Cortex of kidney (tissue), 1 donor: ENCODE measurements at places on chromosomes 2 and 18.

DNA sequence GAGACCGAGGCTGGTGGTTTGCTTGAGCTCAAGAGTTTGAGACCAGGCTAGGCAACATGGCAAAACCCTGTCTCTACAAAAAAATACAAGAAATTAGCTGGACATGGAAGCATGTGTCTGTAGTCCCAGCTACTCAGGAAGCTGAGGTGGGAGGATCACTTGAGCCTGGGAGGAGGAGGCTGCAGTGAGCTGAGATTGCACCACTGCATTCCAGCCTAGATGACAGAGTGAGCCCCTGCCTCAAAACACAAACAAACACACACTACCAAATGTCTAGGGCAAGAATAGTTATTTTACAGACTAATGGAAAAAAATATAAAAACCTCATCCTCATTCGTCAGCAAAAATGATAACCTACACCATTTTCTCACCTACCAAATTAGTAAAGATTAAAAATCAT is 15.3 kb downstream of the BUB1 start:
- DNase-seq: no peak

GRCh38 chr2:174568425-174568824 is 29.2 kb downstream of the WIPF1 start:
- no peak for DNase-seq

DNA sequence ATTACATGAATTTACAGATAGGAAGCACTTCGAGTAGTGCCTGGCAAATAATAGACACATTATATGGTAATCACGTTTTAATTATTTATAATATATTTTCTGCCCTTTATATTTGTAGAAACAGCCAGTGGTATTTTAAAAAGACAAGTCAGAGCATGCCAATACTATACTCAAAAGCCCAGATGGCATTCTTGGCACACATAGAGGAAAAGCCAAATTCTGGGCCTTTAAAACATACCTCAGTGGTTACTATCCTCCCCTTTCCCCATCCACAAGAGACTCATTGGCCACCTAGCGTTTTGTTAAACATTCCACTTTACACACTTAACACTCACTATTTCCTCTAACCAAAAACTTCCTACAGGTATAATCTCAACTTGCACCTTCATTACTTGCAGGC is 63.3 kb upstream of the ZNF804A start:
- DNase-seq: no peak

- DNase-seq: no peak
Observed at GRCh38 chr2:28750316-28751251, 1.0 kb upstream of the PPP1CB start.

DNA sequence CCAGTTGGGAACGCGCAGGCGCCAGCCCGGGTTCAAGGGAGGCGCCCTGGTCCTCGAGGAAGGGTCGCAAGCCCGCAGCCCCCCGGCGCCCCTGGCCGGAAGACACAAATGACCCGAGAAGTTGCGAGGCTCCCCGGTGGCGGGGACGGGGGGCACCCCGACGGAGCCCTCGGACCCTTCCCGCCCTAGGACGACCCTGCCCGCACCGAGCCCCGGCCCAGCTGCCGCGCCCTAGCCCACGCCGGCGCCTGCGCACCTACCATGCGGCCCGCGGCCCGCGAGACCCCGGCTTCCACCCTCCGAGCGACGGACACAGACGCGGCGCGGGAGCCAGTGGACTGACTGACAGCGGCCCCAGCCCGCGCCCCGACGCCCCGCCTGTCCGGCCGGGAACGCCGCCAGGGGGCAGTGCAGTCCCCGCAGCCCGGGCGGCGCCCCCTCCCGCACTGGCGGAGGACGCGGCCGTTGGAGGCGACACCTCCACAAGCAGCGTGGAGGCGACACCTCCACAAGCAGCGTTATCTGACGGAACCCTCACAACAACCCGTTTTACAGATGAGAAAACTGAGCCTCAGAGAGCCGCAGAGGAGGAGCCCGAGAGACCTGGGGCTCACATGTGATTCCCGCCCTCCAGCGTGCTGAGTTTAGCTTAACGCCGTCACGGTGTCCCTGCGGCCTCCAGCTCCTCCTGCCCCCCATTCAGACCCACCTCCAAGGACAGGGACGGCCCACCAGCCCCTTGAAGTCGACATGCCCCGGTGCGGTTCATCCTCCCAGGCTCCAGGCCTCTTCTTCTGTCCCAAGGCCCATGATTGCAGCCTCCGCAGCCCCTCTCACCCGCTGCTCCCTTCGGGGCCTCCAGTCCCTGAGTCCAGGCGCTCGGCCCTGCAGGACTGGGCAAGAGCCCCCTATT is at the start of gene NMUR1:
TSS of gene NMUR1 (minus strand) at position 347 of the 913 bp plus-strand sequence. CDS start at position 263, 84 bp downstream.
- no peak for DNase-seq

DNA sequence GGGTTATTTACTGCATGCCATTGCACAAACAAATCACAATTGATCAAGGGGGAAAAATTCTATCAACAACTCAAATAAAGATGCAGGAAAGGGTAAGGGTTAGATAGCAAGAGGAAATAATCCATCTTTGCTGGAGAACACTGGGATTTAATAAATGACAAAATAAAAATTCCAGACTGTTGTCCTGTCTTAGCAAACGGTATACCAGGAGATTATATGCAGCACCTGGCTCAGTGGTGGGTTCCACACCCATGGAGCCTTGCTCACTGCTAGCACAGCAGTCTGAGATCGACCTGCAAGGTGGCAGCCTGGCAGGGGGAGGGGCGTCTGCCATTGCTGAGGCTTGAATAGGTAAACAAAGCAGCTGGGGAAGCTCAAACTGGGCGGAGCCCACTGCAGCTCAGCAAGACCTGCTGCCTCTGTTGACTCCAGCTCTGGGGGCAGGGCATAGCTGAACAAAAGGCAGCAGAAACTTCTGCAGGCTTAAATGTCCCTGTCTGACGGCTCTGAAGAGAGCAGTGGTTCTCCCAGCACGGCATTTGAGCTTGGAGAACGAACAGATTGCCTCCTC is 296.5 kb upstream of the THSD7B start:
- no peak for DNase-seq

DNA sequence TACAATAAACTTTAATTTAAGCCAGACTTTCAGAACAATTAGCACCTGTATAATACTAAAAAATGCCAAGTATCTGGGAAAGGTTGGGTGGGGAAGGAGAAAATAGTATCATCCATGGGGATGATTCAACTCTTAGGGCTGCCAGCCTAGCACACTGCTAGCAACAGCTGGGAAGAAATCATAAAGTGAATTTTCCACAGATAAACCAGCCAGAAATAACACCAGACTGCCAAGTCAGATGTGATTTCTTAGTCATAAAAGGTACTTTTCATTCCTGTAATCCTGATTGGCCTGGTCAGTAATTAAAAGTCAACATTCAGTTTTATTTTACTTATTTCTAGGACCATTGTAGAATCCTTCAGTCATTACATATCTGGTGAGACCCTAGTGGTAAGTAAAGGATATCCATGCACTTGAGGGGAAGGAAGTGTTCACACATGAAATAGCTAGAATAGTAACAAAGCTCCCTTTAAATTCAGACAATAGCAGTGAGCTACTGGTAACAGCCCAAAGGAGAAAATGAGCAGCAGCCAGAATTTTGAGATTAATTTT is 59.4 kb downstream of the LIMS1 start:
- no peak for DNase-seq

DNA sequence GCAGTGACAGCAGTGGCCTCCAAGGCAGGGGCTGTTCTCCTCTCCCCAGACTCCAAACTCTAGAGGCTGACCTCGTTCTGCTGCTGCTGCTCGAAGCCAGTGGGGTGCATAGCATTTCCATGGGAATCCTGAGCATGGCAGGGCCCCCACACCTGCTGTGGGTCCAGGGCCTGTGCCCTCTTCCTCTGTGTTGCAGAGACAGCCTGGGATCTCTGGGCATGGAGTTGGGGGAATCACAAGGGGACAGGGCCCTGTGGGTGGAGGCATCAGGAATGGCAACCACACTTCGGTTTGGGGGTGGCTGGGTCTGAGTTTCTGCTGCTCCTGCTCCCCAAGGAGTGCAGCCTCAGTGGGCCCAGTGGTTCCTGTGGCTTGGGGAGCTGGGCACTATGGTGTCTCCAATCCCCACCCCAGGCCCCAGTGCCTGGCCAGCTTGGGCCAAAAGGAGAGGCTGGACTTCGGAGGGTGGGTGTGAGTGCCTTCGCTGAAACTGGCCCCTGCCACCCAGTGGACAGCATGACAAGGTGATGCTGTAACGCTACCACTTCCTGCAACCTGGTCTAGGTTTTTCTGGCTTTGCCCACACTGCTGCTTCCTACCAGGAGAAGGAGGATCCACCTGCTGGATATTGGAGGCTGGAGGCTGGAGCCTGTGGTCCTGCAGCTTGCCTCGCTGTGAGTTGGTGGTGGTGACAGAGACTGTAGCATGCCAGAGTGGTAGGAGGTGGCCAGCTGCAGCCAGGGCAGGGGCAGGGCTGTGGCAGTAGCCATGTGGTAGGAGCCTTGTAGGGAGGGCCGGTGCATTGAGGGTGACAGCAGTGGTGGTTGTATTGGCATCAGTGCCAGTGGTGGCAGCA is 56.6 kb downstream of the SOWAHC start:
- no peak for DNase-seq

GRCh38 chr18:71832946-71833617 is 711.1 kb downstream of the CBLN2 start:
- DNase-seq: no peak

DNA sequence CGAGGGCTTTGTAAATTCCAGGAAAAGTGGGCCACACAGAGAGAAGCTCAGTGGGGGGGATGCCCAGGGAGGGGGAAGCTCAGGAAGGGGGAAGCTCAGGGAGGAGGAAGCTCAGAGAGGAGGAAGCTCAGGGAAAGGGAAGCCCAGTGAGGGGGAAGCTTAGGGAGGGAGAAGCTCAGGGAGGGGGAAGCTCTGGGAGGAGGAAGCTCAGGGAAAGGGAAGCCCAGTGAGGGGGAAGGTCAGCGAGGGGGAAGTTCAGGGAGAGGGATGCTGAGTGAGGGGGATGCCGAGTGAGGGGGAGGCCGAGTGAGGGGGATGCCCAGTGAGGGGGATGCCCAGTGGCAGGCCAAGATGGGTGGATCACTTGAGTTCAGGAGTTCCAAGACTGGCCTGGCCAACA is 821 bp upstream of the CHRNG start:
- DNase-seq: no peak

GRCh38 chr2:162013514-162014475 is 60.2 kb downstream of the DPP4 start:
- no peak for DNase-seq

DNA sequence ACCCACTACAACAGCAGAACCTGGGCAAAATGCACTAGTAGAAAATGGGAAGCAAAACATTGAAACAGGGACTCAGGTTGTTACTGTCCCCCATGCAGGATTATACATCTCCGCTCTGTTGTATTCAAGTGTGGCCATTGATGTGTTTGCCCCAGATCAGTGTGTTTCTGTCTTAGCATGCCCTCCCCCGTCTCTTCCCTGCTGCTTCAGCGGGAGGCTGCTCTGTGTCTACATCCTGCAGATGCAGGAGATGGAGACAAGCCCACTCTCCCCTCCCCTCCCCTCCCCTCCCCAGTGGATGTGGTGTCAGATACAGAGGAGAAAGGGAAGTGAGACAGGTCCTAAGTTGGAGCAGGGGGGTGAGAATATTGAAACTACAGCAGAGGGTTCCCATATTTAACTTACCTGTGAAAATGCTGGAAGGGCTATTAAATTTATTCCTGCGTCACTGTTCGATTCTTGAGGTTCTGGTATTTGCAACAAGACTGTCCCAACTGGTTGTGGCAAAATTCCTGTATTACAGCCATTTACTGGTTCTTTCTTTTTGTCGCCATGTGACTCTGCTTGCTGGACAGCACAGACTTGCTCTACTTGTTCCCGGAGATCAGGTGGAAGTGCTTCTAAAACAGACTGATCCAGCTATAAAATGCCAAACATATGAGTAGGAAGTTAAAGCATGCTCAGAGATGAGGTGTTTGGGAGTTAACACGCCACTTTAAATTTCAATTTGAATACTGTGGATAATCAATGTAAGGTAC is 67.0 kb downstream of the EIF5B start:
- no peak for DNase-seq

GRCh38 chr2:121002597-121002996 is 266.9 kb downstream of the GLI2 start:
- DNase-seq: no peak

DNA sequence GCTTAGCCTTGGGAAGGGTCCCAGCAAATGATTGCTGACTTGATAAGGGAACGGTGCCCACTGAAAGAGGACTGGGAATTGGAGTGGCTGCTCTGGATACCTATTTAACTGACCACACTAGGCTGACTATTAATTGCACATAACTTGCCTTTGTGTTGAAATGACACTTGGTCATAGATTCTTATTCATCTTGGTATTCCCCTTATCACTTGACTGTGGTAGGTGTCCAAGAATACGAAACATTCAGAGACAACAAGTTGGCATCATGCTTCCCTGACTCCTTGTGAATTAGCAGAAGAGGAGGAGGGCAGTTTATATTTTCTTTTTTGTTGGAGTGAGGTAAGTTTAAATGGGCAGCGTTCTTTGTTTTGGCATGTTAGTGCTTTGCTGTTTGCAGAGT is 13.4 kb downstream of the FMNL2 start:
- DNase-seq: no peak

DNA sequence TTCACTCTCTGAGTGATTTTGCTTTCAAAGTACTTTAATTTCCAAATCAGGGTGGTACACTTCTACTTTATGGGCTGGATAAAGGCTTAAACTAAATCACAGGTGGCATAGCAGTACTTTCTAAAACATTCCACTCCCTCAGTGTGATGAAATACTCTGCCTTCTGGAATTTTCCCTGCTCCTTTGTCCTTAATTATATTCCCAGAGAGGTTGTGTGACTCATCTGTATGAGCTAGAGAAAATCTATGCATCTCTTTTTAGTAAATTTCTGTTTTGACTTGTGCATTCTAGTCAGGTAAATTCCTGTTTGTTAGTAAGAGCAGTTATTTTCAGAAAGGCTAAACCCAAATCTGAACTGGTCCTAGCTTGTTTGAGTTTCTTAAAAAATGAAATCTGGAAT is 29.0 kb upstream of the PLA2R1 start:
- DNase-seq: no peak

DNA sequence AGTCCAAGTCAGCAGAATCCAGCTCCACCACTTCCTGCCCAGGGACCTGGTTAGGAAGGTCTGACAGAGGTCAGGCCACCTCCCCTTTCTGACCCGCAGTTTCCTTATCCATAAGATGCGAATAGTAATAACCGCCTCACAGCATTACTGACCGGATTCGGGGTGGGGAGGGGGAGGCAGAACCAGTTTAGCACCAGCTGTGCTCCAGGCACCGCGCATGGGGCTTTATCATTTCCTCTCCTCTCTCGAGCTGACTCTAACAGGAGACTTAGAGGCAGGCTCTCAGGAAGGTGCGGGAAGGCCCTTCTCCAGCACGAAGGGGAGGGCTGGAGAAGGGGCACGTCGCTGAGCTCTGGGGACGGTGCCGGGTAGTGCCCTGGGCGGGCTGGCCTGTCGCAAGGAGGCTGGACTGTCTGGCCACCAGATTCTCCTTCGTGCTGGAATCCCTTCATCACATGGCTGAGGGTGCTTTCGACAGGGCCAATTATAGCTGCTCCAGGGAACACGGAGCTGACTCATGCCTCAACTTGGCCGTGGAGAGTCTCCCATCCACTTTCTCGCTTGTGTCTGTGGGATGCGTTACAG is 5.7 kb downstream of the EHD3 start:
- DNase-seq: no peak

DNA sequence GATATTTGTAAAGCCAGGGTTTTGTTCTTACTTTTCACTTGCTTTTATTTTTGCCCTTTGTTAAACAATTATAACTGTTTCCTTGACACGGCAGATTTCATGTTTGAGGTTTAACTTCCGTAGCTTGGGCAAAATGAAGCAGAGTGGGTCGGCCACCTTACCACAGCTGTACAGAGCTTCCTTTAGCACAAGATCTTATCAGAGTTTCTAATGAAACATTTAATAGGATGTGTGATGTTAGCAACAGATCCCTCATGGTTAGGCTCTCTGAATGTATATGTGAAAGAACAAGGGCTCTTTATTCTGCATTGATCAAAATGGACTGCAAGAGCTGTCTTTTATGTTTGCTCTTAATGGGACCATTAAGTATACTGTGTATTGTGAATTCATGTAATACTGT is 22.3 kb downstream of the RNF125 start:
- no peak for DNase-seq
